NCI-H2029 treated with DMSO at 0.1 percent for 48 hours (cell line): ENCODE measurements at places on chromosomes 1 and 21.

GRCh38 chr1:46204406-46204742 lies 1.2 kb downstream of the LURAP1 start:
- DNase-seq = peak; percentile 44

DNA sequence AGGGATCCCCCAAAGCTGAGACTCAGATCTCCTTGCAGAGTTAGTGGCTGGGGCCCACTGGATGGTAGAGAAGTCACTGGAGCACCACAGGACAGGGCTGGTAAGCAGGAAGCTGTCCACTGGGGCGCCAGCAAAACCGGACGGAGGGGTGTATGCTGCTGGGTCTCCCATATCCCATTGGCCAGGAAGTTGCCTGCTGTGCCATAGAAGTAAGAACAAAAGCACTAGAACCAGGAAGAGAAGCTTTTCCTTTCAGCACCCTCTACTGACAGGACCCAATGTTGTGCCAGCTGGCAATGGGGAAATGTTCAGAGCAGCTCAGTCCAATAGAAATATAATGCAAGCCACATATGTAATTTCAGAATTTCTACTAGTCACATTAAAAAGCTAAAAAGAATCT lies 146.6 kb downstream of the SPATA46 start:
- DNase-seq = peak; percentile 29

DNA sequence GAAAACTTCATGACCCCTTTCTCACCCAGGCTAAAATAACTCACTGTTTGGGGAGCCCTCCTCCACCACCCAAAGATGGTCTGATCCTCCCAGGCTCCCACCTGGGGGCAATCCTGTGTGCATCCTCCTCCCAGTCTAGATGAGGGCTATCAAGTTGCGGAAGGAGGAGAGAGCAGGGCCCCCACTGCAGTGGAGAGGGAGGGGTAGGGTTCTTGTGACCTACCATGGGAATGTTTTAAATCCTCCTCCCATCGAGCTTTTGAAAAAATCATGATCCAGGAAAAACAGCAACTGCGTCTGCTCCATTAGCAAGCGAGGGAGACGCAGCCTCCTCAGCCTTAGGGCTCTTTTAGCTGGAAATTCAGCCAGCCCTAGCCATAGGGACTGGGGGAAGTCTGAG lies 80.0 kb downstream of the NAV1 start:
- DNase-seq = no peak

- DNase-seq = no peak
These were observed 13.9 kb downstream of the HYI start for GRCh38 chr1:43439781-43440180.

DNA sequence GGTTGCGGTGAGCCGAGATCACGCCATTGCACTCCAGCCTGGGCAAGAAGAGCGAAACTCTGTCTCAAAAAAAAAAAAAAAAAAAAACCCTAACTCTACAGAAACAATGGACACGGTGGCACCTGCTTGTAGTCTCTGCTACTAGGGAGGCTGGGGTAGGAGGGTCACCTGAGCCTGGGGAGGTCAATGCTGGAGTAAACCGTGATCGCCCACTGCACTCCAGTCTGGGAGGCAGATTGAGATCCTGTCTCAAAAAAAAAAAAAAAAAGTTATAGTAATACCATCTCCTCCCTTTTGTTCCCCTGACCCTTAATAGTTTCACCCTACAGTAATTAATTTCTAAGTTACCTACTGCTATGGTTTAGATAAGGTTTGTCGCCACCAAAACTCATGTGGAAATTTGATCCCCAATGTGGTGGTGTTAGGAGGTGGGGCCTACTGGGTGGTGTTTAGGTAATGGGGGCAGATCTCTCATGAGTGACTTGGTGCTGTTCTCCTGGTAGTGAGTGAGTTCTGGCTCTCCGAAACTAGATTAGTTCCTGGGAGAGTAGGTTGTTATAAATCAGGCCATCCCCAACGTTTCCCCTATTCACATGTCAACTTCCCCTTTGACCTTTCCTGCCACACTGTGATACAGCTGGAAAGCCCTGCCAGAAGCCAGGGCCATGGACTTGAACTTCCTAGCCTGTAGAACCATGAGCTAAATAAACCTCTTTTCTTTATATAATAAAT lies 9.8 kb downstream of the FBXO42 start:
- no peak for DNase-seq

DNA sequence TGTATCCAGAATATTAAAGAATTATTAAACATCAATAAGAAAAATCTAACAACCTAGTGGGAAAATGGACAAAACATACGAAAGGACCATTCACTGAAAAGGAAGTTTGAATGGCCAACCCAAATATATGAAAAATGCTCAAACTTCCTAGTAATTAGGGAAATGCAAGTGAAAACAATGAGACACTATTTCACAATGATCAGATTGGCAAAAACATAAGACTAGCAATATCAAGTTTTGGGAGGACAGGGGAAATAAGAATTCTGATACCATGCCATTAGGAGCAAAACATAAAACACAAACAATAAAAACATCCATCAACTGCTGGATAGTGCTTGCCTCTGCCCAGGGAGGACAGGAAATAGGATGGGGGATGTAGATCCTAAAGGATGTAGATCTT lies 14.3 kb downstream of the XCL2 start:
- DNase-seq = no peak

- no peak for DNase-seq
These were observed 73.5 kb upstream of the PDC start for GRCh38 chr1:186534401-186534800.

- DNase-seq = peak; percentile 79
These were observed 125.7 kb upstream of the CXADR start for GRCh38 chr21:17387030-17387617.

DNA sequence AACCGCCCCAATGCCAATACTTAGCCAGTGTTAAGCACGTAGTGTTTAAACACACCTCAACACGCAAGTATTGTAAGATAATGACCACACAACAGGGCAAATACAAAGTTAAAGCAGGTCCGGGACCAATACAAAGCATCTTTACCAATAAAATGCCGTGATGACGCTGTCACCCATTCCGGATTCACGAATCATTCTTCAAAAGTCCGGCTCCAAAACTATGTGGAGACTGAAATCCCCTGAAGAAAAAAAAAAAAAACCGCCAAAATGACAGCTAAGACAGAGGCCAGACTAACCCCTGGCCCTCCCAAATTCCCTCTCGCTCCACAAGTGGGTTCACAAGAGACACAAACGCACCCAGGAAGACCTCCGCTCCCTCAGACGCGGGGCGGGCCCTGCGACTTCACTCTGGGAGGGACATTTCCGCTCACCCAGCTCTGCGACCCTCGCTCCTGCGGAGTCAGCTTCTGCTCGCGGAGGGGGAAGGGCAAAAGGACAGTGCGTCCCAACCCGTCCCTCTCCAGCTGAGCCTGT lies 625 bp upstream of the DARS2 start:
- DNase-seq = no peak

- DNase-seq = no peak
These were observed 155.3 kb downstream of the HHIPL2 start for GRCh38 chr1:222392556-222392955.

DNA sequence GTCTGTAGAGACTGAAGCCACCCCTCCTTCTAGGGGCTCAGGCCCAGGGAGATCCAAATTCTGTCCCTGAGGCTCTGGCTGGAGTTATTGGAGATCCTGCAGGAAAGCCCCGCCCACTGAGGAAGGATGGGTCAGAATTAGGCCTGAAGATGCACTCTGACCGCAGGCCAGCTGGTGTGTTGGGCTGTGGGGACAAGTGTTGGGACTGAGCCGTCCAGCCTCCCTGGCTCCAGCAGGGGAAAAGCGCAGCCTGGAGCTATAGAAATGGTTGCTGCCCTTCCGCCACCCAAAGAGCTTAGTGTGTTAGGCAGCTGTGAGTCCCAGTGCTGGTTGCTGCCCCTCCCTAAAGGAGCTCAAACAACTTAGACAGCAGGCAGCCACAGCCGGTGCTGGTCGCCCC lies 33.0 kb upstream of the PRRX1 start:
- DNase-seq = no peak

- DNase-seq = peak; percentile 47
These were observed 34.7 kb downstream of the THRAP3 start for GRCh38 chr1:36258960-36259344.

GRCh38 chr1:11314959-11315358 lies 42.0 kb downstream of the UBIAD1 start:
- DNase-seq = no peak

DNA sequence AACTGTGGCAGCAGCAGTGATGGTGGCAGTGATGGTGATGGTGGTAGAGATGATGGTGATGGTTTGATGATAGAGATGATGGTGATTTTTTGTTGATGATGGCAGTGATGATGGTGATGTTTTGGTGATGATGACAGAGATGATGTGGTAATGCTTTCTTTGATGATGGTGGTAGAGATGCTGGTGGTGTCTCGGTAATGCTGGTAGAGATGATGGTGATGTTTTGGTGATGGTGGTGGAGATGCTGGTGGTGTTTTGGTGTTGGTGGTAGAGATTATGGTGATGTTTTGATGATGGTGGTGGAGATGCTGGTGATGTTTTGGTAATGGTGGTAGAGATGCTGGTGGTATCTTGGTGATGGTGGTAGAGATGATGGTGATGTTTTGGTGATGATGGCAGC lies 131.6 kb downstream of the NAV1 start:
- DNase-seq = no peak

DNA sequence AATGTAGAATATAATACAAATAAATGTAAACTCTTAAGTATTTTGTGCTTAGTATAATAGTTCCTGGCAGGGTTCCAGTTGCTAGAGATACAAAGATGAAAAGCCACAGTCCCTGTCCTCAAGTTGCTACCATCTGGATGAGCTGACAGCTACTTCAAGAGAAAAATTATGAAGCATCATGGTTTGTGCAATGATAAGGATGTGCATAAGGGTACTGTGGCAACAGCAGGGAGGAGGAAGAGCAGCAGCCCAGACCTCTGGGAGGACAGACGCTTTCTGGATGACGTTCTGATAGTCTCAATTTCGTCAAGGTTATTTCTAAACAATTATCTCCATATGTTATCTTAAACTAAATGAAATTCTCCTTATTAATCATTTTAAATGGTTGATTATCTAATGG lies 198.9 kb downstream of the NTNG1 start:
- DNase-seq = no peak

DNA sequence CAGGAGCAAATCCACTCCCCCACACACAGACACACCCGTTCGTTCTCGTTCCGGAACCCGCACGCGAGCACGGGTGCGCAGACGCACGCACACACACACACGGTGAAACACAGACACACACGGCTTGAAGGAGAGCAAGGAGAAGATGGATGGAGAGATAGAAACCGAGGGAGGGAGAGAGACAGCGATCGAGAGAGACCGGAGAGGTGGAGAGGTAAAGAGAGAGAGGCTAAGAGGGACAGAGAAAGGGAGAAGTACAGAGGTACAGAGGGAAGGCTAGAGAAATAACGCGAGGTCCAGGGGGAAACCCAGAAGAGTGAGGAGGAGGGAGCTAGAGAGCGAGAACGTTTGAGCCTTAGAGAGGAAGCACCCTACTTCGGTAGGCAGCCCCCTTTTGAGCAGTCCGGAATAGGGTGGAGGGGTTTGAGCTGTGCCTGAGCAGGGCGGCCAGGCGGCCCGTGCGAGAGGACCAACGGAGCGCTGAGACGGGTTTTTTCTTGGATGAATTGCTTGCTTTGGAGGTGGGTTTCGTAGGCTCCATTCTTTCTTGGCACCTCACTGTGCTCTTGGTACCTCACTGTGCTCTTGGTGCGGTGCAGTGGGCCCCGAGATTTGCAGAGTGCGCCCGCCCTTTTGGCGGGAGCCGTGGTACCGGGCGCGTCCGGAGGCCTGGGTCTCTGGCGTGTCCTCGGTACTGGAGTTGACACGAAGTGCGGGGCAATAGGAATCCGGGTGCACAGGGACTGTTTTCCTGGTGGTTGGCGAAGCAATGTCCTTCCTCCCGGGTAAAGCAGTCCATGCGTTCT lies 88.4 kb upstream of the RHOU start:
- peak; percentile 33 for DNase-seq

DNA sequence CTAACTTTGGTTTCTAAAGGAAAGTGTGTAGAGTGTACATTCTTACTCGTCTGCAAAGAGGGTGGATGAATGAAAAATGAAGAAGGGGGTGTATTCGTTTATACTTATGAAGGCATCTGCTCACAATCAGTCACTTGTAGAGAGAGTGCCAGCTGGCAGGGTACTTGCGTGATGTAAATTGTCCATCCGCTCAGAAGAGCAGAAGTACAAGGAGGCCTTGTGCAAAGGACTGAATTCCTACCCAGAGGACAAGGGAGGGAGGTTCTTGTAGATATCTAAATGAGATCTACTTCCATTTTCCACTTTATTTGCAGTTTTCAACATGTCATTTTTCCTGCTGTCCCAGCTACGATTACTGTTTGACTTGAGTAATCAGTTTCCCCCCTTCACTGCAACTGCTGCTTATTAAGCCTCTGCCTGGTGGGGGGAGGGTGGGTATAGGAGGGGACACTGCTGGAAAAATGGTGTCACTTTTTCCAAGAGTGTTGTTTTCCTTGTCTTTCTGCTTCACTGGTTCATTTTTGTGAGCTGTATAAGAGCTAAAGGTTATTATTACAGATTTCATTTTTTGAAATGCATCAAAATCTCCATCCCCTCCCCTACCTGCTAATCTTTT lies 67.3 kb downstream of the LAMC1 start:
- DNase-seq = no peak

GRCh38 chr1:225908773-225909172 lies 15.3 kb downstream of the PYCR2 start:
- peak; percentile 81 for DNase-seq

DNA sequence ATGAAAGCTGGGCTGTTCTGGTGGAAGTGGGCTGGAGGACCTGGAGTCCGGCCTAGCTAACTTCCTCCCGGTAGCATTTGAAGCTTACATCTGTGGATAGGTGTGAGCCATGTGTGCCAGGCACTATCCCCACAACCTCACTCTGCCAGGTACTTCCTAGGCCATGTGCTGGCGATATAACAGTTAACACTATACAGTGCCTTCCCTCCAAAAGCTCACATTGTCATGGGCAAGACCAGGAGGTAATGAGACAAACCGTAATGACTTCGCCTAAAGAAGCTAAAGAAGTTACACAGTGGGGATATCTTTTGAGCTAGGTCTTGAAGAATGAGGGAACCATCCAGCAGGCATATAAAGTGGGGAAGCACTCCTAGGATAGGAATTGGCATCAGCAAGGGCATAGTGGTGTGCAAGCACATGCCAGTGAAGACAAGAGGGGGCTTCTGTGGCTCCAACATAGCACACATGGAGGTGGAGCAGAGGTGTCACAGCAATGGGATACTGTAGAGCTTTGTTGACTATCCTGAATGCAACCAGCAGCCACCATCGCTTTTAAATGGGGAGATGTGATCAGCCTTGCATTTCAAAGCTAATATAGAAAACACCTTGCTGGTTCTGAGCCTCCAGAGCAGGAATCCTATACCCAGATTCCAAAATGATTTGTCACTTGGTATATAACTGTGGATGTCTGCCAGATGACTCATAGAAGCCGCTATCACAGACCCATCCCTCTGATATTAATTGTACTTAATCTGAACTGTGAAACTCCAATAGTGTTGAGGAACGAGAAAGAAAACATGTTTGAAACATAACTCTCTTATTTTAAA lies 466.3 kb downstream of the LMO4 start:
- DNase-seq = no peak

- peak; percentile 87 for DNase-seq
These were observed 152.6 kb downstream of the ETS2 start for GRCh38 chr21:38958323-38958705.
